ENCODE measurements at places on chromosomes 12 and 14. TPM values are rescaled to one million over a fixed set of nuclear protein-coding genes. Genes with fewer than 3 reads are reported as not detected.

Gene SOCS2
- 34.0 TPM for total RNA-seq

DNA sequence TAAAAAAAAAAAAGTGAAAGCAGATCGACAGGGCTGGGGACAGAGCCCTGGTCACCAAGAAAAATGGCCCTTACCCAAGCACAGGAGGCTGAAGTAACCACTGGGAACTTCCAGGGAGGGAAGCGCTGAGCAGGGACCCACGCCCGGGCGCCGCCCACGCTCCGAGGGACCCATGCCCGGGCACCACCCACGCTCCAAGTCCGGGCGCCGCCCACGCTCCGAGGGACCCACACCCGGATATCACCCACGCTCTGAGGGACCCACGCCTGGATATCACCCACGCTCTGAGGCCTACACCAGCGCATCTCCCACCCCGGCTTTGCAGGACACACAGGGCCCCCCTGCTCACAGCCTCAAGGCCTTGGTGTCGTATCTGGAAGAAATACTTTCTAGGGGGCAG is 25.7 kb downstream of the CHGA start:
- DNase-seq: no peak

DNA sequence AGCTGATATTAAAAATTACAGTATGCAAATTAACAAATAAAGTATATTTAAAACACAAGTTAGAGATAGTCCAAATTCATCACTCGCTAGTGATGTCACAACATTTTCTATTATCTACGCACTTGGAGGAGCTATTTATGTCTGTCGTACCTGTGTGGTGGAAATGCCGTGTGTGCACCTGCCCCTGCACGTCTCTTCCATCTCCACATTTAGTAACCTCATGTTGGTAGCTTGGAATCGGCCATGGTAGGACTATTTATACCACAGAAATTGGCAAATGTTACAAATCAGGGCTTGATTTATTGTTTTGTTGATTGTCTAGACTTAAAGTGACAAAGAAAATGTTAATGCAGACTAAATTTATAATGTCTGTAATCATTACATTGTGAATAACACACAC is 62.6 kb upstream of the NTF3 start:
- no peak for DNase-seq

GRCh38 chr14:25111061-25111601 is 61.2 kb upstream of the STXBP6 start:
- no peak for DNase-seq

DNA sequence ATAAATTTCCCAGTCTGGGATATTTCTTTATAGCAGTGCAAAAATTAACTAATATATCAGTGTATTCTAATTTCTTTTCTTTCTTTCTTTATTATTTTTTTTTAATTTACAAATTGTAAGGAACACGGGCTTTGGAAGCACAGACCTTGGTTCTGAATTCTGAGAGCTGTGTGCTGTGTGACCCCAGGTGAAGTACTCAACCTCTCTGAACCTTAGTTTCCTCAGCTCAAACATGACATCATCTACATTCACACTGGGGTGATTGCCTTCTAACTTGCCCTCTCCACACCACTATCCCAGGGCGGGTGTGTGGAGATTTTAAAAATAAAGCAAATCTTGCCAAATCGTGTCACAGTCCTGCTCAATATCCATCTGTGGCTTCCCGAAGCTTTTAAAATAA is 282.8 kb downstream of the C12orf75 start:
- DNase-seq: no peak

GRCh38 chr12:5430641-5431603 is 986 bp upstream of the NTF3 start:
- DNase-seq: no peak

GRCh38 chr12:1688086-1688710 is 2.7 kb upstream of the ADIPOR2 start:
- no peak for DNase-seq

DNA sequence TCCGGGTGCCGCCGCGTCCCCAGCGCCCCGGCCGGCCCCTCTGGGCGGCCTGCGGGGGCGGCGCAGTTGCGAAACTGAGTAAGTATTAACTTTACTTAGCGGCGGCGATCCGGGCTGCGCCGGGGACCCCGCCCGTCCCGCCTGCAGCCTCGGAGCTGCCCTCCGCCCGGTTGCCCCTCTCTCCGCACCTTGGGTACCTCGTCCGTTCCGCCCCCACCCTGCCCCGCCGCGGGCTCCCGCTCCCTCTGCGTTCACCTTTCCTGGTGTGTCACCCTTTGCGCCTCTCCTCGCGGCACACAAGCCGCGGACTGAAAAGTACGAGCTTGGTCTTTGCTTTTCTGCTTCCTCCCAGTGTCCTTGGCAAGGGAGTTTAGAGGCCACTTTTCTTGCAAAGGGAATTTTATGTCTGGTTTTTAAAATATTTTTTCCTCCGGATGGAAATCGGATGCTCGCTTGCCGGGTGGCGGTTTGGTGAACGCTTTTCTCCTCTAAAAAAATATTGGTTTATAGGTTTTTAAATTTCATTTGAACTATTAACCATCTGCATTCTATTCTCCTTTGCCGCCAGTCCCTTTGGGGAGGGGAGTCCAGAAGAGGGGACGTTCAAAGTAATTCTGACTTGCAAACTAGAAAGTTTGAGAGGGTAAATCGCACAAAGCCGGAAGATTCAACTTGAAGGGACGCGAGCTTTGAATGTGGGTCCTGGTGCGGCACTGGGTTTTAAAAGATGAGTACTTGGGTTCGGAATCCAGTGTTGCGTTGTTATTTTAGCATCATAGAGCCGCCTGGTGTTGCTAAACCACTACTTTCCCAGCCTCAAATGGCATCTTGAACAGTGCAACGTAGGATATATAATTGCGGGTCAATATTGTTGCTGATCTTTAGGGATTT is 834 bp downstream of the RASSF8 start:
- DNase-seq: peak; percentile 24

- DNase-seq: no peak
Measured at GRCh38 chr14:96851694-96852381, 54.7 kb downstream of the VRK1 start.

All from Peyer's patch (tissue), 4 donors.